ENCODE measurements at places on chromosomes 16 and 17.

DNA sequence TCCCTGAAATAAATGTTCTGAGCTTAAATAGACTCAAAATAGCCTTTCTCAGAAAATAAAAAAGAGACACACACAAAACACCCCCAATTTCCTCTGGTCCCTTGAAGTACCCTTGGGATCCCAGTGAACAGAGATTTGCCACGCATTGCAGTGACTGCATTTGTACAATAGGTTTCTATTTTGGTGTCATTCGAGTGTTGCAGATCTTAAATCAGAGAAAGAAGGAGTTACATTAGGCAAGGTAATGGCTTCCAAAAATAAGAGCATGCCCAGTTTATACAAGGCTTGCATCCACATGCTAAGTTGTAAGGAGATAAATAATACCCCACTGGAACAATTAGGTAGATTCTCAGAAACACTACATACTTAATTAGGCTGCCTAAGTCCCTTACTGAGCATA lies 2.2 kb downstream of the TOX3 start:
- no peak for DNase-seq

GRCh38 chr17:65509032-65509431 lies 52.4 kb downstream of the AXIN2 start:
- DNase-seq: no peak

GRCh38 chr17:31558748-31559583 lies 167.5 kb downstream of the RAB11FIP4 start:
- DNase-seq: peak; percentile 57

GRCh38 chr17:75366432-75366831 lies 39.0 kb downstream of the GRB2 start:
- DNase-seq: no peak

DNA sequence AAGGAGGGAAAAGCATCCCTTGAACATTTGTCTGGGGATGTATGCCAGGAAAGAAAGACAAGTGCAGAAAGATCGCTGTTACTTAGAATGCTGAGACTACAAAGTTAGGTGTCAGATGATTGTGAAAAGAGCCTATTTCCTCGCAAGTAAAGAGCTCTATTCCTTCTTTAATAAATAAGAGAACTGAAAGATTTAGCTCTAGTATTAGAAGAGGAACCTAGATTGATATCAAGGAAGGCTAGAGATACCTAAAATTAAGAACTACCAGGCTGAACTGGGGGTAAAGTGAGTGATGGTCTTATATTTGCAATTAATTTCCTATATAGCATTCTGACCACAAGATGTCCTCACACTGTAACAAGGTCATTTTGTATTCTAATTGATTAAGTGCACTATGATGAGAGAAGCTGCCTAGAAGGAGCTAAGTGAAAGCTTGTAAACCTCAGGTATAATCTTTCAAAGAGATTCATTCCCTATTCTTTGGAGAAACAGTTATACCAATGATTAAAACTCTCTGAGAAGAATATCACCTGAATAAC lies 62.3 kb downstream of the SSH2 start:
- DNase-seq: no peak
